ENCODE measurements at places on chromosomes 12 and 14.

DNA sequence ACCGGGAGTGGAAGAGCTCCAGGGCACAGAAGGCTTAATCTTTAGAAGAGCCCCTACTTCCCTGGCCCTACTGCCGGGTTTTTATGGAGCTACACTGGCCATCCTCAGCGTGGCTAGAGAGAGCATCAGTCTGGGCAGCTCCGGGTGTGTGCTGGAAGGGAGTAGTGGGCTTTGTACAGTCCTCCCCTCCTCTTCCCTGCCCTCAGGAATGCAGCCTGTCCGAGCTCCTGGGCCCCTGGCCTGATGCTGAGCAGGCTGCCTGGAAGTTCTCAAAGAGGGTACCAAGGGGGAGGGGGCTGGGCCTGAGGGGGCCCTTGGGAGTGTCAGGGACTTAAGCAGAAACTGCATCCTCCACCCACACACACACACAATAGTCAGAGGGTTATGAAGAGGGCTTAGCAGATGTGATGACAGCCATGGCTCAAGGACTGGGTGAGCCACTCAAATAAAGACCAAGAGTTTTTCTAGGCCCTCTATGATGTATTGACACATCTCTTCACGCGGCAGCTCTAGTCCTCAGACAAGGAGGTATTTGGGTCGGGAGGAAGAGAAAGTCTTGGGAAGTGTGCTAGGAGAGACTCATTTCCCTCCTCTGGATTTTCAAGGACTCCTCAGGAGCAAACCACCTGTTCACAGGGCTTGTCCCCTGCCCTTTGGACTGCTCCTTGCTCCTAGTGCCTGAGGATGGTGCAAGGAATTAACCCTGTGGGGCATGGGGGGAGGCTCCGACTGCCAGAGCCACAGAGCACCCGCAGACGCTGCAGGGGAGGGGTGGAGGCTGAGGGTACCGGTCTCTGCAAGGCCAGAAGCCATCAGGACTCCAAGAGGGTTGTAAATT lies 16.5 kb upstream of the FIGNL2 start:
- DNase-seq: no peak

GRCh38 chr12:98492580-98493140 lies 22.7 kb upstream of the TMPO start:
- no peak for DNase-seq

GRCh38 chr14:101407328-101407727 lies 154.0 kb upstream of the DIO3 start:
- DNase-seq: no peak

- DNase-seq: no peak
Observed at GRCh38 chr14:104968153-104968527, 10.0 kb downstream of the AHNAK2 start.

DNA sequence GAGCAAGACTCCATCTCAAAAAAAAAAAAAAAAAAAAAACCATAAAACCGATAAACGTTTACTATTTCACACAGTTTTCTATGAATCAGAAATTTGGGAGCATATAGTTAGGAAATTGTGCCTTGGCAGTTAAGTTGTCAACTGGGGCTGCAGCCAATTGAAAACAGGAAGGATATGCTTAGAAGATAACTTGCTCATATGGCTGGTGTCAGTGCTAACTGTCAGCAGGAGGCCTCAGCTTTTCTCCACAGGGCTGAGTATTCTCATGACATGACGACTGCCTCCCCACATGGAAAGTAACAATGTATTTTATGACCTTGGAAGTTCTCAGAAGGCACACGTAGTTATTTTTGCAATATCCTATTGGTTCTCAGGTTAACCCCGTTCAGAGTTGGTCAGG lies 29.6 kb upstream of the OR5AU1 start:
- no peak for DNase-seq

GRCh38 chr14:106622200-106622745 lies 1095.9 kb downstream of the TMEM121 start:
- DNase-seq: peak; percentile 24
